ENCODE measurements at places on chromosomes 2 and 18. TPM values are rescaled to one million over a fixed set of nuclear protein-coding genes. Genes with fewer than 3 reads are reported as not detected.
A peak's percentile ranks its signal among the peaks of the same experiment; 100 is the strongest.

GRCh38 chr2:201174687-201175086, 8.3 kb upstream of the CASP10 start:
- H3K36me3 ChIP-seq = no peaks in the 10 kb centered on the region
- no peaks in the 10 kb centered on the region for H3K27me3 ChIP-seq
- H3K27ac ChIP-seq = 0 out of 2 replicates have a peak overlapping the region, but pooled peaks have one; percentile 1
- peaks cover 15% of the 10 kb centered on the region for H3K4me1 ChIP-seq
- H3K4me3 ChIP-seq = no peak overlapping the region
- DNase-seq = peak; percentile 44

- no peaks in the 10 kb centered on the region for H3K36me3 ChIP-seq
- no peak overlapping the region for H3K27ac ChIP-seq
- H3K4me3 ChIP-seq = no peak overlapping the region
- no peaks in the 10 kb centered on the region for H3K4me1 ChIP-seq
- DNase-seq = no peak
Measured at GRCh38 chr2:238489431-238489830, 62.7 kb downstream of the ASB1 start.

DNA sequence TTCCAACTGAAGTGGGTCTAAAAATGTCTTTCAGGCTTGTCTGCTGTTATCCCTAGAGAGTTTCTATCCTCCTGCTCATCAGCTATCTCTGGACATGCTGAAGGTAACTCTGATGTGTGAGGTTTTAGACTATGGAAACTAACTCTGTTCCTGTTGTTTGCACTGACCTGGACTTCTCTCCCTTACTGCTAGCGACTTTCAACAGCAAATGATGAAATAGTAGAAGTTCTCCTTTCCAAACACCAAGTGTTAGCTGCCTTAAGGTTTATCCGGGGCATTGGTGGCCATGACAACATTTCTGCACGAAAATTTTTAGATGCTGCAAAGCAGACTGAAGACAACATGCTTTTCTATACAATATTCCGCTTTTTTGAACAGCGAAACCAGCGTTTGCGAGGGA, 26.9 kb downstream of the RMC1 start:
- H3K4me3 ChIP-seq = no peak overlapping the region
- no peak overlapping the region for H3K27ac ChIP-seq
- no peaks in the 10 kb centered on the region for H3K4me1 ChIP-seq
- DNase-seq = no peak
- H3K36me3 ChIP-seq = peaks cover 60% of the 10 kb centered on the region

DNA sequence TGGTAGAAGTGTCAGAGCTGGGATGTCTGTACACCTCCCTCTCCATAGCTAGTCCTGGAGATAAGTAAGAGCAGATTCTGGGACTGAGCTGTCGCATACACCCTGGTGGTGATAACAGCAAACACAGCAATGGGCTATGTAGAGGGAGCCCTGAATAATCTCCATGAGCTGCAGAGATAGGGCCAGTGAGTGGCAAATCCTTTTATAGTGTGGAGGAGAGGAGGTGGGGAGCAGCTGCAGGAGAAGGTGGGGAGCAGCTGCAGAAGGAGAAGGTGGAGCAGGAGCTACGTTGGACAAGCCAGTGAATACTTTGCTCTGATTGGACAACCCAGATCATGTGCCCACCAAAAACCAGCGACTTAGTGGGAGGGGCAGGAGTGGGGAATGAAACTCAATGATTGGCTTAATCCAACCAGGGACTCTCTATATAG, 85.5 kb downstream of the TMEM247 start:
- H3K4me3 ChIP-seq = no peak overlapping the region
- 0 out of 2 replicates have a peak, but pooled peaks cover 3% of the 10 kb centered on the region for H3K4me1 ChIP-seq
- no peak overlapping the region for H3K27ac ChIP-seq
- H3K27me3 ChIP-seq = no peaks in the 10 kb centered on the region

DNA sequence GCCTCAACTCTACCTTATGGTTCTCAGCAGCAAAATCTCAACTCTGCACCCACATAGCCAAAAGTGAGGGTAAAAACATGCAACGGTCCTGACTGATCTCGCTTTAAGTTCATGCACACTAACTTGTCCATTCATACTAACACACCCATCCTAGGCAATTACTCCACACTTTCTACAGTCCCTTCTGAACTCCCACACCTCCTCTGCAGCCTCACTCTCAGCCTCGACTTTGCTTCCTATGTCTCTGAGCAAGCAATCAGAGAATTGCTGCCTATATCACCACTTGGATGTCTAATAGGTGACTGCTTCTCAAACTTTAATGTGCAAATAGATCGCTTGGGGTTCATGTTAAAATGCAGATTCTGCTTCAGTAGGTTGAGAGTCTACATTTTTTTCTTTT, 7.8 kb upstream of the TMBIM1 start:
- no peak overlapping the region for H3K4me3 ChIP-seq
- H3K27ac ChIP-seq = no peak overlapping the region
- DNase-seq = no peak
- H3K36me3 ChIP-seq = no peaks in the 10 kb centered on the region

DNA sequence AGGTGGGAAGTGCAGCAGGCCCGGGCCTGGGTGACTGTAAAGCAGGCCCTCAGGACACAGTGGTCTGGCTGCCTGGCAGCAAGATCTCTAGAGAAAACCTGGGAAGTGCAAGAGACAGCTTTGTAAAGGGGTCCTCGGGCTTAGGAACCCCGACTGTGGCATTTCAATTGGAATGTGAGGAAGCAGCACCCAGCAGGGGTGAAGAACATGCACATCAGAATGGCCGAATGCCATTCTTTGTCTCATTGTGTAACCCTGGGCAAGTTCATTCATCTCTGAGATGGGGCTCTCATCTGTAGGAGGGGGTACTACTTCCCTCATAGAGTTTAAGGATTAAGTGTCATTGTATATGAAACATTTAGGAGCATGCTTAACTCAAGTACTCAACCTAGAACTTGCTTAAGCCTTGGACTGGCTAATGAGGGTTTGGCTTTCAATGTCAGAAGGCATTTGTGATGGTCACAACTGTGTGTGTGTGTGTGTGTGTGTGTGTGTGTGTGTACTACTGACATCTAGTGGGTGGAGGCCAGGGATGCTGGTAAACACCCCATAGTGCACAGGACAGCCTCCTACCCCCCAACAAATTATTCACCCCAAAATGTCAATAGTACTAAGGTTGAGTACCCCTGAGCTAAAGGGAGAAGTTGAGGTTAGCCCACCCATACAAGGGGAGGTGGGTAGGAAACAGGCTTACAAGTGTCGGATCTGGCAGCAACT, 29.3 kb downstream of the MEX3C start:
- peak; percentile 96 for DNase-seq
- no peaks in the 10 kb centered on the region for H3K27me3 ChIP-seq
- H3K4me1 ChIP-seq = peaks cover 40% of the 10 kb centered on the region
- peak overlapping the region; percentile 82 for H3K27ac ChIP-seq
- no peaks in the 10 kb centered on the region for H3K36me3 ChIP-seq

The KCNS3 gene
- 62.4 TPM for total RNA-seq

The KLHL14 gene
- 1.9 TPM for total RNA-seq

The TEX44 gene
- total RNA-seq = not detected

The HSBP1L1 gene
- not detected for total RNA-seq

The CWC22 gene
- total RNA-seq = 31.5 TPM

The EVX2 gene
- total RNA-seq = 0.03 TPM

The ADAM23 gene
- total RNA-seq = 12.0 TPM

The CIB4 gene
- total RNA-seq = not detected

Measured in GM23338 (cell line).